Dermis blood vessel endothelial cell (primary cell): ENCODE measurements at places on chromosomes 16 and 17. TPM values are rescaled to one million over a fixed set of nuclear protein-coding genes. Genes with fewer than 3 reads are reported as not detected.
A peak's percentile ranks its signal among the peaks of the same experiment; 100 is the strongest.

GRCh38 chr16:57020651-57021050, 31.3 kb downstream of the NLRC5 start:
- no peak for DNase-seq

GRB7 gene
- 0.28 and 0.34 TPM in 2 replicates for total RNA-seq

GRCh38 chr17:81518785-81519283, 6.2 kb upstream of the ACTG1 start:
- peak; percentile 32 for DNase-seq

GRCh38 chr16:4743226-4743878, 9.0 kb downstream of the DNAAF8 start:
- no peak for DNase-seq

SULT1A4 gene
- 18.1 and 18.4 TPM in 2 replicates for total RNA-seq

- DNase-seq, result no peak
These were observed 7.2 kb upstream of the MLYCD start for GRCh38 chr16:83891742-83892141.

PRRT2 gene
- total RNA-seq, result 0.68 TPM in 1 of 2 replicates, not detected in the other

GRCh38 chr16:56451753-56452689, 667 bp downstream of the OGFOD1 start:
- DNase-seq, result peak; percentile 62

GRCh38 chr16:27066668-27067537, at the start of gene C16orf82:
Gene C16orf82, plus strand, starts transcription at chr16:27066927.
- no peak for DNase-seq

DNA sequence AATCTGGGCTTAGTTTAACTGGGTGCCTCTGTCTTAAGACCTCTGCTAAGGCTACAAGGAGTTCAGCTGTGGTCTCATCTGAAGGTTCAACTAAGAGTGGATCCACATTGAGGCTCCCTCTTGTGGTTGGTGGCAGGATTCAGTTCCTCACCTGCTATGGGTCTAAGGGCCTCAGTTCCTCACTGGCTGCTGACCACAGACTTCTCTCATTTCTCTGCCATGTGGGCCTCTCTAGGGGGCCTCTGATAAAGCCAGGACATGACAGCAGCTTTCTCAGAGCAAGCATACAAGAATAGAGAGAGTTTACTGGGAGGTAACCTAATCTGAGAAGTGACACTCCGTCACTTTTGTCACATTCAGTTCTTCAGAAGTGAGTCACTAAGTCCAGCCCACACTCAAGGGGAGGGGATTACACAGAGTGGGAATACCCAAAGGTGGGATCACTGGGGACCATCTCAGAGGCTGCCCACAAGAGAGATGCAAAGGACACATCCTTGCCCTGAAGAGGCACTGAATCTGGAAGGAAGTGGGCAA, 19.2 kb upstream of the ABAT start:
- peak; percentile 54 for DNase-seq

SPATA32 gene
- total RNA-seq, result 0.05 TPM in 1 of 2 replicates, not detected in the other

GRCh38 chr17:40564883-40565768, at the start of gene CCR7:
Gene CCR7, minus strand, starts transcription at chr17:40565472. Its CDS starts 63 bp downstream, at chr17:40565409.
- no peak for DNase-seq

CCDC92B gene
- total RNA-seq, result 0.05 TPM in 1 of 2 replicates, not detected in the other

GRCh38 chr17:52828621-52829020, 670.1 kb upstream of the CA10 start:
- no peak for DNase-seq

CLDN6 gene
- total RNA-seq, result not detected in 2 replicates

GRCh38 chr17:58686980-58687379, 4.9 kb downstream of the TEX14 start:
- no peak for DNase-seq

GRCh38 chr16:86479419-86479818, 30.9 kb upstream of the FOXF1 start:
- DNase-seq, result no peak

- no peak for DNase-seq
These were observed 20.1 kb downstream of the FCSK start for GRCh38 chr16:70474320-70475053.

DNA sequence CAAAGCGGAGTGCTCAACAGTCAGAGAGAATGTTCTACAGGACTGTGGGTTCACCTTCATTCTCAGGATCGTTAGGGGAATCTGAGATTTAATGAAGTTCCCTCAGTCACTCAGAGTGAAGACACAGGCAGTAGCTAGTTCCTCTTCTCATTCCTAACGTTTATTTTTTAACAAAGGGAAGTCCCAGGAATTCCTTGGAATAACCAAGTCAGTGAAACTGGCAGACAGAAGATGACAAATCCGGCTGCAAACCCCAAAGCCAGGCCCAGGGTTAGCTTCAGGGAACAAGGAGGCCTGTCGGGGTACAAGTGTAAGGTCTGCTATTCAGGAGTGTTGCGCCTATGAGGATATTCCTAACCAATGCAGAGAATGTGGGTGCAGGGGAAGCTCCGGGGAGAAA, 42.0 kb downstream of the COTL1 start:
- DNase-seq, result no peak

- no peak for DNase-seq
These were observed 270.2 kb upstream of the CPHXL start for GRCh38 chr16:75996491-75996890.

DNA sequence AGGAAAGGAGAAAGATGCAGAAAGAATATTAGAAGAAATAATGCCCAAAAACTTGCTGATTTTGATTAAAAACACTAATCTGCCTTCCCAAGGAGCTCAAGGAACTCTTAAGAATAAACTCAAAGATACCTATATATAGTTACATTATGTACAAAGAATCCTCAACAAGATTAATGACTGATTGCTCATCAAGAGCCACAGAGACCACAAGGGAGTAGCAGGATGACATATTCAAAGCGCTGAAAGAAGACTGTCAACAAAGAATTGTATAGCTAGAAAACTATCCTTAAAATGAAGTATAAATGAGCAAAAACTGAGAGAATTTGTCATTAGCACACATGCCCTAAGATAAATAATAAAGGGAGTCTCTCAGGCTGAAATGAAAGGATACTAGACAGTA, 6.2 kb downstream of the LPCAT2 start:
- DNase-seq, result no peak

VPS35L gene
- 36.4 and 50.3 TPM in 2 replicates for total RNA-seq

DNA sequence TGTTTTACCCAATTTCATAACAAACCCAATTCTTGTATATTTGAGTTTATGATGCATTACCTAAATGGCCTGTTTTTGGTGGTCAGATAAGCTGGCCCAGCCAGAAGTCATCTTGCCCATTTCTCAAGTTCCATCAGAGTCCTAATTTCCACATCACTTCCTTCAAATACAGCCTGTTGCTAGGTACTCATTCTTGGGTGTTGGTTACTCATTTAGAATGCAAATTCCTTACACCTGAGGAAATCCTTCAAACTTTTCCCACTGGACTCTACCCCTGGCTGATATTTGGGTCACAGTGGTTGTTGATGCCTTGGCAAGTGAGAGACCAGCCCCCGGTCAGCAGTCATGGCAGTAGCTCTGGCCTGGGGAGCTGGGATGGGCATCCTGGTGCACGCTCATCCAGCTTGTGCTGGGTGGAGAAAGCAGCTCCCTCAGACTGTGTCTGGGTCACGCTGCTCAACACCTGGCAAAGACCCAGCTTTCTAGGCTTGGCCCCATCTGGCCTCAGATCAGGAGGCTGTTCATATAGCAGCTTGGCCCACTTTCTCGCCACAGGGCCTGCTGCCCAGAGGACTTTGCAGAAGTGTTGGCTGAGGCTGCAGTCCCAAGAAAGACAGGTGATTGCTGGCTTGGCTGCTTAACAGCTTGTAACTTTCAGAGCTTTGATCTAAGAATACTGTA, 25.8 kb downstream of the WSB1 start:
- peak; percentile 37 for DNase-seq

GRCh38 chr16:71537643-71538042, 11.4 kb downstream of the CHST4 start:
- DNase-seq, result peak; percentile 67

TMEM204 gene
- 97.4 and 107 TPM in 2 replicates for total RNA-seq

EVI2B gene
- total RNA-seq, result under 0.01 and 0.19 TPM in 2 replicates

BOLA2 gene
- total RNA-seq, result 28.9 and 32.7 TPM in 2 replicates

- DNase-seq, result peak; percentile 25
These were observed 65.2 kb downstream of the PIPOX start for GRCh38 chr17:29107933-29108822.

ACAP1 gene
- total RNA-seq, result not detected in 2 replicates

DNA sequence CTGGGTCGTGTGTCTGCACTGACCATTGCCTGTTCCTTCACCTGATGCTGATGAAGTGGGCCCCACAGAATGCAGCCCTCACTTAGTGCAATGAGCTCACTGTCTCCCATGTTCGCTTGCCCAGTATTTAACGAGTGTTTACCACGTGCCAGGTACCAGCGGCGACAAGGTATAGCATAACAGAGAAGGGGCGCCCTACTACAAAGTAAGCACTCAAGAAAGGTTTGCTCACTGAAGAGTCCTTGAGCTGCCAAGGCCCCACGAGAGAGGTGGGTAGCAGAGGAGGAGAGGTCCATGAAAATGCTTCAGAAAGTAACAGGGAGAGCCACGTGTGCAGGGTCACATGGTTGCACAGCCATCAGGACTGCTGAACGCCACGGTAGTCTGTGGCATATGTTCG, 230.0 kb downstream of the NTN1 start:
- DNase-seq, result no peak

AIPL1 gene
- not detected in 2 replicates for total RNA-seq

CTRL gene
- 0.17 and 0.88 TPM in 2 replicates for total RNA-seq

- DNase-seq, result no peak
These were observed 40.4 kb downstream of the TMEM11 start for GRCh38 chr17:21173543-21173942.

PHOSPHO1 gene
- 0.14 TPM in 1 of 2 replicates, not detected in the other for total RNA-seq

DNA sequence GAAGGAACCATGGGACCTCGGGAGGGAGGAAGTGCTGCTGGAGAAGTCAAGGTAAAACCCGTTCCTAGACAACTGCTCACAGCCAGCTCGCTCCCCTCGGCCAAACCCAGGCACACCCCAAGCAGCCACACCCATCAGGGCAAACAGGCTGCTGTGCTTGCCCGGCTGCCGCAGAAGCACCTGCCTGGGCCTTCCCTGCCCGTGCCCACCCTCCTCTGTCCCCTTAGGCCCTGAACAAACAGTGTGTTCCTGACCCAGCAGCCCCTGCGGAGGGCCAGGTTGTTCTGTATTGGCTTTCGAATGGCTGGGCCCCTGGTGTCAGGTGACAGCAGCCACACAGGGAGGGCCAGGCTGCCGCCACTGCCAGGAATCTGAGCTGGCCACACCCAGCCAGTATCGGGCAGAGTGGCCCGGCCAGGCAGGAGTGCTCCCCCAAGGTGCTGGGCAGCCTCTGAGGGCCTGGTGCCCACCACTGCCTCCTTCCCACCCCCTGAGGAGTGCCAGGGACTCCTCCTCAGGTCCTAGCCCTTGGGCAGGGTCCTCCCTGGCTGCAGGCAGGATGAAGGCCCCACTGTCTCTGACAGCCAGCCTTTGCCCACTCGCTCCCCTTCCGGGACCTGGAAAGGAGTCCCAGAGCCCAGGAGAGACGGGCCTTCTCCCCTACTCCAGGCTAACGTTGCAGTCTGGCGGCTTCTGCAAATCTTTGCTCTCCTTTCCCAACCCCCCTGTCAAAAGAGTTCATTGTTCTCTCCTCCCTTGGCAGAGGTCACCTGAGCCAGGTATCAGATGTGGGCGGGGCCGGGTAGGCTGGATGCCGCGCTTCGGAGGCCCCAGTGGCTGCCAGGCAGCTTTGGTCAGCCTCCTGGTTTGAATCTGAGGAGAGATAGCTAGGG, 24.0 kb downstream of the LLGL2 start:
- no peak for DNase-seq

ACSM2A gene
- total RNA-seq, result under 0.01 TPM in 1 of 2 replicates, not detected in the other

TRPV3 gene
- not detected in 2 replicates for total RNA-seq

DNA sequence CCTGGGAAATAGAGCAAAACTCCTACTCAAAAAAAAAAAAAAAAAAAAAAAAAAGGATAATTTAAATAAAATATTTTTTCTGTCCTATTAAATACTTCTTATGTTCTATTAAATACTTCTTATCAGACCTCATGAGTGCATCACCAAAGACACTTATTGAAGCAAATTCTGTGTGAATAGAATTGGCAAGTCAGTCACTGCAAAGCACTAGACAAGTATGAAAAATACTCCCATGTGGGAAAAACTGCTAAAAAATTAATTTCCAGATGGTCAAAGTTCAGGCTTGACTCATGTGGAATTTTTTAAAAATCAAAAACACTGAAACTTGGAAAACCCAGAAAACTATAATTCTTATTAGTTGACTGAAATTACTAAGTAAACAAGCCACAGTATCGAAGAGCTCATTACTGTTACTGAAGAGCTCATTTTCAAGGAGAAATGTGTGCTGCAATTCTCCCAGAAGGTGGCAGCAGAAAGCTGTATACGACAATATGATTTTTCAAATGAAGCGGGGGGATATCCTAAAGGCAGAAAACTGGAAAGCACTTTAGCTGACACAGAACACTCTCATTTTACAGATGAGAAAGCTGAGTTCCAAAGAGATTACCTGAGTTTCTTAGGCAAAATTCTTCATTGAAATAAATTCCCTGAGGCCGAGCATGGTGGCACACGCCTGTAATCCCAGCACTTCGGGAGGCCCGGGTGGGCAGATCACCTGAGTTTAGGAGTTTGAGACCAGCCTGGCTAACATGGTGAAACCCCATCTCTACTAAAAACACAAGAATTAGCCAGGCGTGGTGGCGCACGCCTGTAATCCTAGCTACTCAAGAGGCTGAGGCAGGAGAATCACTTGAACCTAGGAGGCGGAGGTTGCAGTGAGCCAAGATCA, 15.9 kb upstream of the FBXO47 start:
- peak; percentile 82 for DNase-seq

- DNase-seq, result peak; percentile 68
These were observed 235.6 kb downstream of the ZNF423 start for GRCh38 chr16:49620158-49620868.
